Activated CD8-positive, alpha-beta memory T cell treated with anti-CD3 and anti-CD28 coated beads, Interleukin-2, amount 10 ng/mL, durations not matched to agents 7 days and 5 days (primary cell): ENCODE measurements at places on chromosomes 13 and 19.

DNA sequence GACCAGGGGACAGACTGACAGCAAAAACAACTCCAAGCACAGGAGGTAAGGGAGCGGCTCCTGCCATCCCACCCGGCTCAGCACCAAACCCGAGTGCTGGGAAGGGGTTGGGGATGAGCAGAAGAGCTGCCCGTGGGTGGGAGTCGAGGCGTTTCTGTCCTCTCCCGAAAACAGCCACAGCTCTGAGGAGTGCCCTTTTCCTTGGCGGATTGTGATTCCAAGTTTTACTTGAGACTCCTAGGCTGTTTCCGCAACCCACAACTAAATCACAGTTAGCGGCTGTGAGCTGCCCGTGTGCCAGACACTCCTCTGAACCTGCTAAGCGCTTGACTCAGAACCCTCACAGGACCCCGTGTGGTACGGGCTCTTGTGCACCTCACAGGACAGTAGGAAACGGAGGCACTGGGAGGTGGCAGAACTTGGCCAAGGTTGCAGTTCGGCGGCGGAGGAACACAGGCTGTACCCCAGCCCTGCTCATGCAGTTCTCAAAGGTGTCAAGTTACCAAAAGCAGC is 21.4 kb downstream of the CFAP97D2 start:
- DNase-seq = peak; percentile 27

- peak; percentile 59 for DNase-seq
These were observed 2.0 kb upstream of the KLF12 start for GRCh38 chr13:74136084-74136658.

DNA sequence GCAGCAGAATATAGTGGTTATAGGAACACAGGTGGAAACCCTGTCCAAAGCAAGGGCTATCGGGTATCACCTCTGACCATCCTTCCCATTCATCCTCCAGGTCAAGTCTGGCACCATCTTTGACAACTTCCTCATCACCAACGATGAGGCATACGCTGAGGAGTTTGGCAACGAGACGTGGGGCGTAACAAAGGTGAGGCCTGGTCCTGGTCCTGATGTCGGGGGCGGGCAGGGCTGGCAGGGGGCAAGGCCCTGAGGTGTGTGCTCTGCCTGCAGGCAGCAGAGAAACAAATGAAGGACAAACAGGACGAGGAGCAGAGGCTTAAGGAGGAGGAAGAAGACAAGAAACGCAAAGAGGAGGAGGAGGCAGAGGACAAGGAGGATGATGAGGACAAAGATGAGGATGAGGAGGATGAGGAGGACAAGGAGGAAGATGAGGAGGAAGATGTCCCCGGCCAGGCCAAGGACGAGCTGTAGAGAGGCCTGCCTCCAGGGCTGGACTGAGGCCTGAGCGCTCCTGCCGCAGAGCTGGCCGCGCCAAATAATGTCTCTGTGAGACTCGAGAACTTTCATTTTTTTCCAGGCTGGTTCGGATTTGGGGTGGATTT is 2.1 kb upstream of the RAD23A start:
- no peak for DNase-seq

DNA sequence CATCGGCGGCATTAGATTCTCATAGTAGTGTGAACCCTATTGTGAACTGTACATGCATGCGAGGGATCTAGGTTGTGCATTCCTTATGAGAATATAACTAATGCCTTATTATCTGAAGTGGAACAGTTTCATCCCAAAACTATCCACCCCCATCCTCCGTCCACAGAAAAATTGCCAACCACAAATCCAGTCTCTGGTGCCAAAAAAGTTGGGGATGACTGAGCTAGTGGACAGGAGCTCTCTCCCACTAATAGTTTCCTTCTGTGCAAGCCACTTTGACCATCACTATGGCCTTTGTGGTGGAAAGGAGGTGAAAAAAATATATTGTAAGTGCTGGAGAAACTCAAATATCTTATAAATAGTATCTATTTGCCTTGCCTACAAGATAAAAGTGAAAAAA is 857.8 kb downstream of the DIAPH3 start:
- DNase-seq = no peak

- no peak for DNase-seq
These were observed 76.6 kb downstream of the ZNF486 start for GRCh38 chr19:20243629-20244028.

- no peak for DNase-seq
These were observed 559.0 kb downstream of the TBC1D4 start for GRCh38 chr13:74922963-74923362.

DNA sequence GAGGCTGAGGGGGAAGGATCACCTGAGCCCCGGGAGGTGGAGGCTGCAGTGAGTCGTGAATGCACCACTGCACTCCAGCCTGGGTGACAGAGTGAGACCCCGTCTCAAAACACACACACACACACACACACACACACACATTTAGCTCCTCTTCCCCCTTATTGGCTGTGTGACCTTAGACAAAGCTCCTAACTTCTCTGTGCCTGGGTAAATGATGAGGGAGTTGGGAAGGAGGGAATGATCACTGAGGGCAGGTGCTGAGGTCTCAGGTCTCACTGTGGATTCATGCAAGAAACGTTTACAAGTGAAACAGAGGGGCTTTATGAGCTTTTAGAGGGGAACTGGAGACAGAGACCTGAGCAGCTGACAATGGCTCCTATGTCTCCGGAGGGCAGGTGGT is 16.9 kb upstream of the BCL3 start:
- no peak for DNase-seq

DNA sequence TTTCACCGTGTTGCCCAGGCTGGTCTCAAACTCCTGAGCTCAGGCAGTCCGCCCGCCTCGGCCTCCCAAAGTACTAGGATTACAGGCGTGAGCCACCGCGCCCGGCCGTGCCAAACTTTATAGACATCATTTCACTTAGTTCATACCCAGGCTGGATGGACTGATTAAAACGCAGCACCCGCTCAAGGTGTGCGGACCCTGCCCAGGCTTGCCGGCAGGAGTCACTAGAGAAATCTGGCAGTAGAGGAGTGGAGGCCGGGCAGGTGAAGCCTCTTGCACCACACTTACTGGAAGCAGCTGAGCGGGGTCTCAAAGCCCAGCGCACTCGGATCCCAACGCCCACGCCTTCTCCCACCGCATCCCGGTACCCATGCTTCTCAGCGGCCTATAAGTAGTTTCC is 11.4 kb downstream of the PTGIR start:
- DNase-seq = no peak

GRCh38 chr13:49638030-49638743 is 9.9 kb downstream of the ARL11 start:
- no peak for DNase-seq

GRCh38 chr13:85236413-85236812 is 562.8 kb downstream of the SLITRK6 start:
- DNase-seq = no peak

DNA sequence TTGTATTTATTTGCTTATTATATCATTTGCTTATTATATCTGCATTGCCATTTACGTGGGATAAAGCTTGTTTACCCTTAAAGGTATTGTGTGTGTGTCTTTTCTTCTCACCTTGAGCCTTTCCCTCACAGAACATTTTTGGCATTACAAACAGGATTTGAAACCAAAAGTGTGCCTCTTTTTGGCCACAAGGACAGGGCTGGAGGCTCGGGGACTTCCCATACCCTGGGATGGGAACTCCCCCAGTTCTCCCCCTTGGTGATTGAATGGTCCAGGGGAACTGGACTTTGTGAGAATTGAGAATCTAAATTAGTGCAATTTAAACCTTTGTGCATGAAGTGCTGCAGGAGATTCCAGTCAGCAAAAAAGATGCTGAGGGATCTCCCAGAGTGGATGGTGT is 2.4 kb upstream of the ZNF506 start:
- no peak for DNase-seq

DNA sequence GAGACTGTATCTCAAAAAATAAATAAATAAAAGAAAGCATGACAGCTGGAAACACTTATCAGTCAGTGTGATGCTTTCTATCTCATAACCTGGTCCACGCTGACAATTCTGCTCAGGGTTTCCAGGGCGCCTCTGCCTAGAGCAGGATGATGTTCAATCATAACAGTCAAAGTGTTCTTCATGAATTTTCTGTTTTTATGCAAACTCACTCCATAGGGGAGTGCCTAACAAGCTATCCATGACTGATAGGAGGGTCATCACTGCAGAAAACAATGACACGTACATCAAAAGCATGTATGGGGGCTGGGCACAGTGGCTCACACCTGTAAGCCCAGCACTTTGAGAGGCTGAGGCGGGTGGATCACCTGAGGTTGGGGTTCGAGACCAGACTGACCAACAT is 41.4 kb upstream of the ZNF83 start:
- no peak for DNase-seq

DNA sequence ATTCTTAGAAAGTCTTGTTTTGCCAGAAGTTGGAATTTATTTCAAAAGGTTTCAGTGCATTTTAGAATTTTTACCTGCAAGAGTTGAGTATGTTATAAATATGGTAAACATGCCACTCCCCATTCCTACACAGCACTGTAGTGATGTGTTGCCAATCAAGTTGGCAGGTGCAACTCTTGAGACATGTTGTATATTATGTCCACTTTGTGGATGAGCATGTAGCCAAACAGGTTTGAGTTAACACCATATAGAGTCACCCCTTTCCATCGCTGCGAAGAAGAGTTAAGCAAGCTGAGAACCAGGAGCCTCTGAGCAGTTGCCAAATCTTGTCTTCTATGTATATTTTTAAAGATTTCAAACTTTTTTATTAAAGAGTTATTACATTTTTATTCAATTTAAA is 359.8 kb downstream of the LMO7 start:
- DNase-seq = no peak
